AG09319 (cell line): ENCODE measurements at places on chromosomes 7 and 10.

- no peak for DNase-seq
Measured at GRCh38 chr7:78939669-78940068, 513.8 kb downstream of the MAGI2 start.

GRCh38 chr10:63133821-63134557, 861 bp downstream of the NRBF2 start:
- no peak for DNase-seq

- peak; percentile 18 for DNase-seq
Measured at GRCh38 chr10:75358835-75359421, 42.6 kb downstream of the ZNF503 start.

DNA sequence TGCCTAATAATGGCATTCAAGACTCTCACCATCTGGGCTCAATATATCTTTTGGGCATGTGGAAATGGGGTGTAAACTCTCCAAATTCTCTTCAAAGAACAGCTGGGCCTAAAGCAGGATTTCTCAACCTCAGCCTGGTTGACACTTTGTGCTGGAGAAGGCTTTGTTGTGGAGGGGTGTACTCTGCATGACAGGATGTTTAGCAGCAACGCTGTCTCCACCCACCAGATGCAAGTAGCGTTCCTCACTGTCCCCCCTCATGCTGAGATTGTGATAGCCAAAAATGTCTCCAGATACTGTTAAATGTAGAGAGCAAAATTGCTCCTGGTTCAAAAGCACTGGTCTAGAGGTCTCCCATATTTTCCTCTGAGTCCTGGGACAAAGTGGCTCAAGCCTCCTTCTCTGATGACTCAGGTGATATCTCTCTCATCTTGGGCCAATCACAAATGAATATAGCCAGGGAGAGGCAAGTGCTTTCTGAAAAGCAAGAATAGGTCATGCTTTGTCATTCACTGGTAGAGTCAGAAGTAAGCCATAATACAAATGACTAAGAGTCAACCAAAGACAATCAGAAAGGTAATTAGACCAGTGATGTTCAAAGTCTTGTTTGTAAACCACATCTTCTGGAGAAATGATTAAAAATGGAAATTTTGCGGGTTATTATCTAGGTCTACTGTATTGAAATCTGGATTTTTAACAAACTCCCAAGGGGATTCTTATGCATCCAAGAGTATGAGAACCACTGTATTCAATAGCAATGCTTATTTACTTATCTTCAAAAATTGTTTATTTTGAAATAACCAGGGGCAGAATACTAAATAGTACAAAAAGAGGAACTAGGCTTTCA, 330.8 kb downstream of the PTEN start:
- no peak for DNase-seq
